ENCODE measurements at places on chromosomes 1 and 21.

DNA sequence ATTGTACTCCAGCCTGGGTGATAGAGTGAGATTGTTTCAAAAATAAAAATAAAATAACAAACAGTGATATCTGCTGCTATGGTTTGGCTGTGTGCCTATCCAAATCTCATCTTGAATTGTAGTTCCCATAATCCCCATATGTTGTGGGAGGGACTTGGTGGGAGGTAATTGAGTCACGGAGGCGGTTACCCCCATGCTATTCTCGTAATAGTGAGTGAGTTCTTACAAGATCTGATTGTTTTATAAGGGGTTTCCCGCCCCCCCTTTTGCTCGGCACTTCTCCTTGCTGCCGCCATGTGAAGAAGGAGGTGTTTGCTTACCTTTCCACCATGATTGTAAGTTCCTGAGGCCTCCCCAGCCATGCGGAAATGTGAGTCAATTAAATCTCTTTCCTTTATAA lies 47.8 kb downstream of the ACTL8 start:
- DNase-seq, result no peak

DNA sequence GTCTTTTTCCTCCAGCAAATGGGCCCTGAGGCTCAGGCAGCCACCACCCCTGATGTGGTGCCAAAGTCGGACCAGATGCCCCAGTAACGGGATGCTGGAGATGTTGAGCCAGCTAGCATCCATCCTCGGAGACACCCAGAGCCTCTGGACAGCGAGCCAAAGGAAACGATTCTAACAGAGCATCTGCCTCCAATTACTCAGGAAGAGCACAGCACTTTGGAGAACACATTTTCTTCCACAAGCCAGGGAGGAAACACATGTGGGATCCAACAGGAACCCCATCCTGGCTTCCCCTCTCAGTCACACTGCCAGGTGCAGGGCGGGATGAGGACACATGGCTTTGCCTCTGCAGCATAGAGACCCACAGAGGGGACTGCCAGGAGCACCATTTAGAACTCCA lies 44.9 kb downstream of the C1orf198 start:
- peak; percentile 2 for DNase-seq

DNA sequence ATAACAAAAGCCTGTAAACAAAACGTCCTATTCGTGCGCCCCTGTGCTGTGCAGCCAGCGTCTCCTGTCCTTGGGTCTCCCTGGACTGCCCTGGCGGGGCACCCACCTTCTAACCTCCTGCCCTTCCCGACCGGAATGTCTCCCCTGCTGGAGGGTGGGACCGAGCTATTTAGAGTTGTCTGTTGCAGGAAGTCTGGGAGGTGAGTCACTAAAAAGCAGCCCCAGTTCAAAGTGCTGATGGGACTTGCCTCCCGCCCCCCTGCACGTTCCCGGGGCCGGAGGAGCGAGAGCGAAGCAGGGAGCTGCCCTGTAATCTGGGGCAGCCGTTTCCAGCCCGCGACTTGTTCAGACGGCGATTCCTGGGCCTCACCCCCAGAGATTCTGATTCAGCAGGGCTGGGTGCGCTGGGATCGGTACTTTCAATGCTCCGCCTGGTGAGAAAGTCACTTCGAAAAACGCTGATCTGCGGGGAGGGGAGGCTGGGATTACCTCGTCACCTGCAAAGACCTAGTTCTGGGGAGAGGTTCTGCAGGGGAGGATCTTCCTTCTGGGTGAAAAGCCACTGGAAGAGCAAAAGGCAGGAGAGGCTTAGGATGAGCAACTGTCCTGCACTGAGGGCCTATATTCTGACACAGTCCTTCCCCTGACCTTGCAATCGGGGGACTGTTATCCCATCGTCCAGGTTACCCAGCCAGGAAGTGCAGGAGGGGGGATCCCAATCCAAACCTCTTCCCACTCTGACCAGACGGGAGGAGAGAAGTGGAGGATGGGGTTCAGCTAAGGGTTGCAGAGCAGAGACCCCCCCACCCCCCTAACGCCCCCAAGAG lies 1.2 kb upstream of the DHRS3 start:
- peak; percentile 71 for DNase-seq

GRCh38 chr1:195903203-195903602 lies 705.0 kb downstream of the KCNT2 start:
- no peak for DNase-seq

- DNase-seq, result no peak
Measured at GRCh38 chr21:31117128-31117916, 79.0 kb upstream of the KRTAP19-8 start.

DNA sequence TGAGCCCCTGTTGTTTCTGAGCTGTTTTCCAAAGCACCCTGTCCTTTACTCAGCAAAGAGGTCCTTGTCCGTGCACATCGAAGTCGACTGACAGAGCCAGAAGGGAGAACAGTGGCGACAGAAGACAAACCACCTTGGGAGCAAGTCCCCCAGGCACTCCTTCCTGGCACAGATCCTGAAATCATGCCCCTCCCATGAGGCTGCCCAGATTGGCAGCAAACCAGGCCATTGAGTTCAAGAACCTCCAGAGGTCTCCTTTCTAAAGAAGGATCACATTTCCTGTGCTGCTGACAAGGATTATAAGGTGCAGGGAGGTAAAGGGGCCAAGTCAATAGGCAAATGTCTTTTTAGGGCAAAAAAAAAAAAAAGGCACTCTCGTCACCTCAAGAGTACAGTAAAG lies 84.7 kb upstream of the HIVEP3 start:
- no peak for DNase-seq

DNA sequence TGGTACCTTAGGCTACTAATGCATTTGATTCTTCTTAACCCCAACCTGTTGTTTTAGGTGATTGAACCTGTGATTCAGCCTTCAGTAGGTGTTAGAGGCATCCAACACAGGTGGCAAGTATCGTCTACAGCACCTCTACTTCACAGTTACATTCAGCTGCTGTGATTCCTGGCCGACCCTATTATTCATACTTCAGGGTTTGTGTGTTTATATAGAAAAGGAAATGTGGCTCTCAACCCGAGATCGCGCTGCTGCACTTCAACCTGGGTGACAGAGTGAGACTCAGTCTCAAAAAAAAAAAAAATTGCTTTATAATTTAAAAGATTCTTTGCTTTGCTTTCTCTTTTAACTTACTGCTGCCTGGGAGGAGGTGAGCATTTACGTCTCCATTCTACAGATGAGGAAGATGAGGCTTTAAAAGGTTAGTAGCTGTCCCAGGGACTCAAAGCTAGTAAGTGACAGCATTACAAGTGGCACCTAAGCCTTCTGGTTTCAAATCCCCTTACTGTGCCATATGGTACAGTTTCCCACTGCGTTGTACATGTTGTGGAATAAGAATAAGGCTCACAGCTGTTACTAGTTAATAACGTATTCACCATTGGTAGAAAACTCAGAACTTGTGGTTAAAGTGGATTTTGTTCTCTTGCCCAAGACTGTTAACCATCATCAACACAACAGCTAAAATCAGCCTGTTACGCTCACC lies 9.9 kb upstream of the GPR25 start:
- no peak for DNase-seq

- DNase-seq, result no peak
Measured at GRCh38 chr1:9242338-9242969, 7.9 kb downstream of the H6PD start.

DNA sequence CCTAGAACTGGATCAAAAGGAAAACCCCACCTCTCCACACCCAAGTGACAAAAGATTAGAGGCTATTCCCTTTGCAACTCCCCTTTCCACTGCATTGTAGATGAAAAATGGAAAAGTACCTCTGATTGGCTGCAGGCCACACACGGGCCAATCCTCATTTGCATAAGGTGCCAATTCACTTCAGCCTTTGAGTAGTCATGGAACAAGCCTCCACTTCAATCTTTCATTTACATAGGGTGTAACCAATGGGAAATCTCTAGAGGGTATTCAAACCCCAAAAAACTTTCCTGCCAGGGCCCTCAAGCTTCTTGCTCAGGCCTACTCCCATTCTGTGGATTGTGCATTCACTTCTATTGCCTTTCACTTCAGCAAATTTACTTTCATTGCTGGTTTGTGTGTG lies 122.3 kb upstream of the KCND3 start:
- DNase-seq, result no peak

DNA sequence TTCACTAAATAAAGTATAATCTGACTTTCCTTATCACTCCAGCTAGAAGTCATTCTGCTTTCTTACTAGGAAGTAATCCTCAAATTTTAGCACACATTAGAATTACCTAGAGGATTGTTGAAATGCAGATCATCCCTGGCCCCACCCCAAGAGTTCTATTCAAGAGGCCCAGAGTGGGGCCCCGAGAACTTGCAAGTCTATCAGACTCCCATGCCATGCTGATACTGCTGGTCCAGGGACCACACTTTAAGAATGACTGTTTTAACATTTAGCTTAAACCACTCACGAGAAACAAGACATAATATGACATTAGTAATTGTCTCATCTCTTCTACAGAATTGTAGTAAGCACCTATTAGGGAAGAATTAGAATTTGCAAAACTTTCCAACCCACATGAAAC lies 7.7 kb upstream of the SYNJ1 start:
- no peak for DNase-seq

DNA sequence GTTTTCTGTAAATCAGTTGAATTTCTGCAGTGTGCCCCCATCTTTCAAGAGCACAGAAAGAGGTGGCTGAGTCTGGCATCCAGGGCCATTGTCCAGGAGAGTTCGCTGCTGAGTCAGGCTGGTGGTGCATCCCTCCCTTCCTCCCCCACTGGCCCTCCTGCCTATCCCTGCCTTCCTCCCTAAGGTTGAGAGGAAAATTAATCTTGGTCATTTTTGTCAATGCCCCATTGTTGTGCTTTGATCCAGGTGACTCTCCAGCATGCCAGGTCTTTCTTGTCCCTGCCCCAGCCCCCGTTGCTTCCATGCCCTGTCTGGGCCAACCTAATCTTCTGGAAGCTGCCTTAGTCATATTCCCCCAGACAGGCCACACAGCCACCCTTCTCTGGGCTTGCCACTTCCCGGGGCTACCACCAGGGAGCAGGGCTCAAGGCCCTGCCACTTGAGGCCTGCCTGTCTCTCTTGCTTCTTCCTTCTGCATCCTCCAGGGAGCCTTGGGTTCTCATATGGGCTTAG lies 26.6 kb downstream of the PROK1 start:
- no peak for DNase-seq

DNA sequence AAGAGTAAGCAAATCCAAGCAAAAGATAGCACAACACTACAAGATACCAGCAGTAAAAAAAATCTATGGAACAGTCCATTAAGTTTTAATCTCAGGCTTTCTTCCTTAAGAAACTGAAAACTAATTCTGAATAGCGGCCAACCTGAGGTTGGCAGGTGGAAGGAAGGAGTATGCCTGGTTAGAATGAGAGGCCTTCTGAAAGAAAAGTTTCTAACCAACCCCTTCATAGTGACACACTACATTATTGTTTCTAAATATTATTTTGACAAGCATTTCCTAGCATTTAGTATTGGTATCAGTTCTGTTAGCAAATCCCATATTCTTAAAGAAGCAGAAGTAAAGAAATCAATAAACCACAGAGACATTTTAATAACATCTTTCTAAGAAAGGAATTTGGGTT lies 205.7 kb upstream of the PTBP2 start:
- DNase-seq, result no peak

- no peak for DNase-seq
Measured at GRCh38 chr1:233679030-233679429, 65.1 kb downstream of the KCNK1 start.

- DNase-seq, result no peak
Measured at GRCh38 chr1:34549199-34549598, 205.6 kb upstream of the GJB5 start.

DNA sequence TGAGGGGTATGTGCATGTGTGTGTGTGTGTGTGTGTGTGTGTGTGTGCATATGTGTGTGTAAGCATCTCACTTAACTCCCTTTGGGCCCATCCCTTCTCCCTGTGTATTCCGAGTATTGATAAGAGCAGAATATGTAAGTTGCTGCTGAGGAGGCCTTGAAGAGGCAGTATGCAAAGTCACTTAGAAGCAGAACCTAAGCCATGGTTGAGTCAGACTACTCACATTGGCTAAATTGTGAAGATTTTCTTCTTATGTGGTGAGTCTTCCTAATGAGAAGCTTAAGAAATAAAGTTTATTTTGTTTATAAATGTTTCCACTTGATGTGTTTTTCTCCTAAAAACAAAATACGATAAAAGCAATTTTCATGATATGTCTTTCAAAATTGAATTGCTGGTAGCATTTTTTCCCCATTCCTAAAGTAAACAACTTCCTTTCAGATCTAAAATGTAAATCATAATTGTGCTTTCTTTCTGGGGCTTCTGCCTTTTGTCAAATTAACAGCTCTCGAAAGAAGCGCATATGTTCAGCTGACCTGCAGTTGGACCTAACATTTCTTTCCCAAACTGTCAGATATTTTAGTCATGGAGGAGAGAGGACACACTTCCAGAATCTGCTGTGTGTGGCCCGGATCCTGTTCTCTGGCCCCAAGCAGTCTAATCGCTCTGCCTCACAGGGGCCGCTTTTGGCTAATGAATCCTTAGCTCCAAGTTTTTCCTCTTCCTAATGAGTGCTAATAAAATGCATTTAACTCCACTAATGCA lies 284.0 kb downstream of the DUSP10 start:
- no peak for DNase-seq

GRCh38 chr1:192747301-192747700 lies 61.5 kb upstream of the RGS2 start:
- peak; percentile 64 for DNase-seq

DNA sequence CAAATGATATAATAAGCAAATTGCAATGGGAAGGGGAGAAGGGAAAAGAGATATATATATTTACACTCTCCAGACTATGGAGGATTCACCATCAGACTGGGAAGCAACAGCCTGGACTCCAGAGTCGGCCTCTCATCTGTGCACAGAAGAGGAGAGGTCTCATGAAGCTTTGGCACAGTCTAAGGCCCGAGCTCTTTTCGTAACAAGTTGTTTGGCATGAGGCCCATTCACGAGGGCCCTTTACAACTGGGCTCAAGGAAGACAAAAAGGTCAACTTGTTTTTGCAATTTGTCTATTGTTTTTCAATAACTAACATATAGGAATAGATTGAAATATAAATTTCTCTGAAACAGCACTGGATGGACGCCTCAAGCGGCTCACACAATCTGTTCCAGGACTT lies 66.7 kb upstream of the AJAP1 start:
- no peak for DNase-seq

GRCh38 chr1:51305371-51305823 lies 25.0 kb downstream of the TTC39A start:
- DNase-seq, result no peak

- peak; percentile 7 for DNase-seq
Measured at GRCh38 chr1:186082235-186082937, 292.7 kb downstream of the TPR start.

DNA sequence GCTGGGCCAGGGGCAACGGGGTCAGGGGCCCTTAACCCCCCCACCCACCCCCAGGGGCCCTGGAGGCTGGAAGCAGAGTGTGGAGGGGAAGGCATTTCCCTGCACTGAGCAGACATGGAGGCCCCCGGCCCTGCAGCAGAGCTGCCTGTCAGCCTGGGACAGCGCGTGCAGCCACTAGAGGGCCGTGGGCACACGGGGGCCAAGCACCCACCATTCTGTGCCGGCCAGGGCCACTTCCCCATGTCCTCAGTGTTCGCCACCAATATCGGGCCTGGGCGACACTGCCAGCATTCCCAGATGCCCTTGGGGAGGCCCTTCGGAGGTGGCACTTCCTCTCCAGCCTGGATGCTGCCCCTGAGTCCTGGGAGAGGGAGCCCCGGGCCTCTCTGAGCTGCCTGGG lies 23.2 kb upstream of the ARHGEF16 start:
- no peak for DNase-seq

Data from HCEC 1CT (cell line).